ENCODE measurements at places on chromosomes 1 and 21.
A peak's percentile ranks its signal among the peaks of the same experiment; 100 is the strongest.

- no peak for DNase-seq
Observed at GRCh38 chr21:21751286-21751685, 753.1 kb downstream of the NCAM2 start.

GRCh38 chr1:1612104-1612400, 3.2 kb upstream of the MIB2 start:
- DNase-seq = no peak

GRCh38 chr1:147225193-147225730, at the start of gene FMO5:
Gene FMO5 (minus strand): TSS chr1:147225339. CDS start chr1:147225029, 310 bp downstream.
- DNase-seq = peak; percentile 22

DNA sequence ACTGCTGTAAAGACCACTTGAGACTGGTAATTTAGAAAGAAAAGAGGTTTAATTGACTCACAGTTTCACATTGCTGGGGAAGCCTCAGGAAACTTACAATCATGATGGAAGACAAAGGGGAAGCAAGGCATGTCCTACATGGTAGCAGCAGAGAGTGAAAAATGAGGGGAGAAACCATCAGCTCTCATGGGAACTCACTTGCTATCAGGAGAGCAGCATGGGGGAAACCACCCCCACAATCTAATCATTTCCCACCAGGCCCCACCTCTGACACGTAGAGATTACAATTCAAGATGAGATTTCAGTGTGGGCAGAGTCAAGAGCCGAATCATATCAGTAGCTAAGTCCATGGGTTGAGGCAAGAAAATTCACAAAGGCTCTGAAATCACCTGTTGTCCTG, 23.8 kb upstream of the LYPD8 start:
- no peak for DNase-seq

DNA sequence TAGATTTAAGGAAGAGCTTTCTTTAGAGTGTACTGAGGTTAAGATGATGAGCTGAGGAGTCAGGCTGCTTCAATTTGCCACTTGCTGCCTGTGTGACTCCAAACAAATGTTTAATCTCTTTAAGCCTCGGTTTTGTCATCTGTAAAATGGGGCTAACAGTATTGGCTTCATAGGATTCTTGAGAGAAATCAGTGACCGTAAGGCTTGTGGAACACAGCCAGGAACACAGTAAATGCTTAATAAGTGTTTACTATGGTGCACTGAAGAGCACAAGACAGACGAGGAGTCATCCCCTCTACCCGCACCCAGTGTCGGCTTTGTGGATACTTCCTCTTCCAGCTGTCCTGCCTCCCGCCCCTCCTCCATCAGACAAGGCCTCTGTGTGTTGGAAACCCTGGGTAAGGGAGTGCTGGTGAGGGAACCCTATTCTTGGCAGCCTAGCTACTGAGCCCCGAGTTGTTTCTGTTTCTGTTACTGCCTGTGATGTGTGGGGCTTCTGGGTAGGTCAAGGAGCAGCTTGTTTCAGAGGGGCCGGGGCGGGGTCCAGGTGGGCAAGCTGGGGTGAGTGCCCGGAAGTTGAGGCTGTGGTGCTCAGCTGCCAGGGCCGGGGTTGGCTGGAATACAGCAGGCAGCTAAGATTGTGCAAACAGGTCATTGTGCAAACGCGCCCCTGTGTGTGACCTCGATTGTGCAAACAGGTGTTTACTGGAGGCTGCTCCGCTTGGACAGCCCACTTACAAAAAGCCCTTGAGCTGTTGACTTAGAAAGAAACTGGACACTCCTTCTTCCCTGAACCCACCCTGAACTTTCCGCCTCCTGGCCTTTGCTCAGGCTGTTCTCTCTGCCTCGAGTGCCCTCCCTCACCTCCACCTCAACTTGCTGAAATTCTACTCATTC, 4.0 kb upstream of the CSF3R start:
- DNase-seq = no peak

- DNase-seq = no peak
Observed at GRCh38 chr1:111733183-111733991, 5.8 kb downstream of the INKA2 start.

DNA sequence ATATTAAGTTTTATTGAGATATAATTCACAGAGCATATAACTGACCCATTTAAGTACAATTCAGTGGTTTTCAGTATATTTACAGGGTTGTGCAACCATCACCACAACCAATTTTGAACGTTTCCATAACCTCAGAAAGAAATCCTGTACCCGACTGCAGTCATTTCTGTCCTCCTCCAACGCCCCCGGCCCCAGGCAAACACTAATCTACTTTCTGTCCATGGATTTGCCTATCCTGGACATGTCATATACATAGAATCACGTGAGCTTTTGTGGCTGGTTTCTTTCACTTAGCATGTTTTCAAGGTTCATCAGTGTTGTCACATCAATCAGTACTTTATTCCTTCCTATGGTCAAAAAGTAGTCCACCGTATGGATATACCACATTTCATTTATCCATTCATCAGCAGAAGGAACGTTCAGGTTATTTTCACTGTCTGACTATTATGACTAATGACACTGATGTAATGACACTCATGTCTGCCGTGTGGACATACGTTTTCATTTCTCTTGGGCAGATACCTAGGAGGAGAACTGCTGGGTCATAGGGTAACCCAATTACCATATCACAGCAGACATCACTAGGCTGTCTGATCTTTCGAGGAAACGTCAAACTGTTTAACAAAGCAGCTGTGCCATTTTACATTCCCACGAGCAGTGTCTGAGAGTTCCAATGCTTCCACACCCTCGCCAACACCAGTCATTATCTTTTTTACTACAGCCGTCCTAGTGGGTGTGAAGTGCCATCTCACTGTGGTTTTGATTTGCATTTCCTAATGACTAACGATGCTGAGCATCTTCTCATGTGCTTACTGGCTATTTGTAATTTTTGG, 30.8 kb downstream of the MRPL37 start:
- no peak for DNase-seq

- DNase-seq = no peak
Observed at GRCh38 chr1:113389359-113389952, 859 bp upstream of the MAGI3 start.

GRCh38 chr1:30314591-30314990, 408.8 kb downstream of the MATN1 start:
- no peak for DNase-seq

GRCh38 chr1:76872944-76873343, 5.7 kb downstream of the ST6GALNAC5 start:
- no peak for DNase-seq

All from stimulated activated CD4-positive, alpha-beta T cell treated with anti-CD3 and anti-CD28 coated beads, Interleukin-12 subunit alpha, Interleukin-12 subunit beta, amount 100 ng/mL, for 24 hours (primary cell).